SK-N-DZ (cell line): ENCODE measurements at places on chromosomes 1 and 21.

GRCh38 chr1:156860628-156861423 is at the start of gene NTRK1:
Gene NTRK1 (plus strand): TSS chr1:156860865. CDS start chr1:156860935, 70 bp downstream.
- peak; percentile 84 for DNase-seq

GRCh38 chr1:27778056-27778455 is 5.0 kb downstream of the STX12 start:
- no peak for DNase-seq

DNA sequence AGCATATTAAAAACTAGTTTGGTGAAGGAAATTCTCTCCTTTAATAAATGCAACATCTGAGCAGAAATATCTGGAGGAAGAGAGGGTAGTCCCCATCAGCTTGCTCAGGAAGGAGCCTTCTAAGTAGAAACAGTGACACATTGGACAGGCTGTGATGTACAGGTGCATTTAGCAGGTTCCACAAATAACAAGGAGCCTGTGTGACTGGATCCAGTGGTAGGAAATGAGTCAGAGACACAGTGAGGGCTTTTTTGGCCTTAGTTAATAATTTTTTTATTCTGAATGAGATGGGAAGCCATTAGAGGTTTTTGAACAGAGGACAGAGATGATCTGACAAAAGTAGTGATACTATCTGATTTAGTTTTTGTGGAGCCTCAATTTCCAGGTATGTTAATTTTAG is 738.9 kb upstream of the PTBP2 start:
- no peak for DNase-seq

GRCh38 chr1:160975026-160975425 is 20.4 kb upstream of the ITLN2 start:
- no peak for DNase-seq

- DNase-seq = no peak
Observed at GRCh38 chr21:28253961-28254360, 738.7 kb downstream of the LTN1 start.

DNA sequence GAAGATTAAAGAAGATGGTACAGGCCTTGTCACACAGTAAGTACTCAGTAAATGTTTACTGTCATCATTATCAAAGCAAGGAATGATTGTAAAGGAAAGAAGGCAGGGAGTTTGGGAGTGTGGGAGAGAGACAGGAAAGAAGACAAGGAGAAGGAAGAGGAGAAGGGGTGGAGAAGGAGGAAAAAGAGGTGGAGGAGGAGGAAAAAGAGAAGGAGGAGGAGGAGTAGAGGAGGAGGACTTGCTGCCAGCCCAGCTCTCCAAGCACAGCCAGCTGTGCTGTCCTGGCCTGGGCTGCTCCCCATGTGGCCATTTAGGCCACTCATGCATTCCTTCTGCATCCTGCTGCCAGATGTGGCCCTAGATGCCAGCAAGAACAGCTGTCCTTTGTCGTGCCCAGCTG is 7.5 kb upstream of the DISP3 start:
- no peak for DNase-seq

GRCh38 chr1:162951553-162952315 is 90.8 kb upstream of the CCDC190 start:
- no peak for DNase-seq

DNA sequence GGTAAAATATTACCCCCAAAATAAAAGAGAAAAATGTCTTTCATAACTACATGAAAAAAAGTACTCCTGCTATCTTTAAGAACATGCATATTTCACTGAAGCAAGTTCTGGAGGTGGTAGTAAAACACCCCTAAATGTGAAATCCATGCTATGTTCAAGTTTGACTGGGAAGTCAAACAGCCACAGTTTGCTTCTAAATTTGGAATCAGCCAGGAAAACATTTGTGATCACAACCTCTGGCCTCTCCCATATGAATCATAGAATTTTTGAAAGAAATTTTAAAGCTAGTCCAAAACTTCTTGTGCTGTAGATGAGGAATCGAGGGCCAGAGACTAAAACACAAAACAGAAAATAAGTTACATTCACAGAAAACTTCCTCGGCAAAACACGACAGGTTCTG is 6.6 kb downstream of the SORT1 start:
- DNase-seq = no peak
